Skin of body (tissue), 3 donors: ENCODE measurements at places on chromosomes 6 and 20. TPM values are rescaled to one million over a fixed set of nuclear protein-coding genes. Genes with fewer than 3 reads are reported as not detected.

Gene ADRM1
- 32.9 TPM for total RNA-seq

Gene MAVS
- total RNA-seq: 13.5 TPM

Gene SLC32A1
- not detected for total RNA-seq

Gene MARCKS
- 167 TPM for total RNA-seq

Gene KCNK15
- total RNA-seq: 0.59 TPM

Gene RIOK1
- 24.8 TPM for total RNA-seq

Gene CDSN
- total RNA-seq: 37.1 TPM

Gene ZC2HC1B
- not detected for total RNA-seq

Gene TRIM26
- total RNA-seq: 18.9 TPM

Gene ASIP
- 7.6 TPM for total RNA-seq

Gene FABP7
- 31.6 TPM for total RNA-seq

Gene FAM229B
- 13.8 TPM for total RNA-seq

Gene DSP
- total RNA-seq: 467 TPM

Gene FAM209B
- not detected for total RNA-seq

Gene PACRG
- total RNA-seq: 5.5 TPM

Gene NTSR1
- 0.10 TPM for total RNA-seq

Gene FOXC1
- 15.3 TPM for total RNA-seq

Gene FILIP1
- 7.9 TPM for total RNA-seq
